Lower leg skin (tissue), 4 donors: ENCODE measurements at places on chromosomes 16 and 17. TPM values are rescaled to one million over a fixed set of nuclear protein-coding genes. Genes with fewer than 3 reads are reported as not detected.

Gene UTS2R
- not detected for total RNA-seq

Gene C1QTNF8
- not detected for total RNA-seq

Gene SBK1
- 1.6 TPM for total RNA-seq

Gene SLC5A2
- total RNA-seq: 0.19 TPM

Gene MT1H
- not detected for total RNA-seq
